ENCODE measurements at places on chromosomes 13 and 19.
A peak's percentile ranks its signal among the peaks of the same experiment; 100 is the strongest.

DNA sequence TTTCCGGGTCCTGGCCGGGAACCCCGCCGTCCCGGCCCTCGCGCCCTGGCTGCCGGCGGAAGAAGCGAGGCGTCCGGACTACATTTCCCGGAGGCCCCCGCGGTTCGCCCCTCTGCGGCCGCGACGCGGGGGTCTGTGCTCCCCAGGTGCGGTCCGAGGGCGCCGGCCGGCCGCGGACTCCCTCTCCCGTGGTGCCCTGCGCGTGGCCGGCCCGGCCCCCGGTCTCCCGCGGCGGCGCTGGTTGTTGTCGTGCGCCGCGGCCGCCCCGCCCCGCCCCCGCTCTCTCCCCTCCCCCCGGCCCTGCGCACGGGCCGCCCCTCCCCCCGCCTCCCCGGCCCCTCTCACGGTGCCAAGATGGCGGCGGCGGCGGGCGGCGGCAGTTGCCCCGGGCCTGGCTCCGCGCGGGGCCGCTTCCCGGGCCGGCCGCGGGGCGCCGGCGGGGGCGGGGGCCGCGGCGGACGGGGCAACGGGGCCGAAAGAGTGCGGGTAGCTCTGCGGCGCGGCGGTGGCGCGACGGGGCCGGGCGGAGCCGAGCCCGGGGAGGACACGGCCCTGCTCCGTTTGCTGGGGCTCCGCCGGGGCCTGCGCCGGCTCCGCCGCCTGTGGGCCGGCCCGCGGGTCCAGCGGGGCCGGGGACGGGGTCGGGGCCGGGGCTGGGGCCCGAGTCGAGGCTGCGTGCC lies at the start of gene KMT2B:
Gene KMT2B (plus strand): TSS at position 339 of the 680 bp plus-strand sequence. CDS start 16 bp downstream, at position 355.
- no peak for DNase-seq

- no peak for DNase-seq
These were observed 478 bp downstream of the LMO7 start for GRCh38 chr13:75636436-75637180.

- DNase-seq, result no peak
These were observed 24.4 kb downstream of the RYR1 start for GRCh38 chr19:38457690-38458405.

GRCh38 chr19:29875931-29876330 lies 64.1 kb downstream of the CCNE1 start:
- no peak for DNase-seq

GRCh38 chr19:45068041-45068440 lies 8.2 kb downstream of the ZNF296 start:
- DNase-seq, result no peak

- DNase-seq, result no peak
These were observed 49.2 kb upstream of the PCCA start for GRCh38 chr13:100039740-100040139.

DNA sequence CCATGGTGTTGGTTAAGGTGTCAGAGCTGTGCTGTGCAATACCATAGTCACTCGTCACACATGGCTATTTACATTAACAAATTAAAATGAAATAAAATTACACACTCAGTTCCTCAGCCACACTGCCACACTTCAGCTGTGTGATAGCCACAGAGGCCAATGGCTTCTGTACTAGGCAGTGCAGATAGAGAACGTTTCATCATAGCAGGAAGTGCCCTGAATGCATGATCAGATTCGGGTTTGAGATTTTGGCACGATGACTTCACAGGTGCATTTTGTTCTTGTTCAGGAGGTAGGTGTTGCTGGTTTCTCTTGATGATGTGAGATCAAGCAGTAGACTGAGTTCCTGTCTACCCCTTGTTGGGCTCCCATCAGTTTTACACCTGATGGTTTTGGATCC lies 6.5 kb downstream of the ARMC6 start:
- DNase-seq, result no peak

DNA sequence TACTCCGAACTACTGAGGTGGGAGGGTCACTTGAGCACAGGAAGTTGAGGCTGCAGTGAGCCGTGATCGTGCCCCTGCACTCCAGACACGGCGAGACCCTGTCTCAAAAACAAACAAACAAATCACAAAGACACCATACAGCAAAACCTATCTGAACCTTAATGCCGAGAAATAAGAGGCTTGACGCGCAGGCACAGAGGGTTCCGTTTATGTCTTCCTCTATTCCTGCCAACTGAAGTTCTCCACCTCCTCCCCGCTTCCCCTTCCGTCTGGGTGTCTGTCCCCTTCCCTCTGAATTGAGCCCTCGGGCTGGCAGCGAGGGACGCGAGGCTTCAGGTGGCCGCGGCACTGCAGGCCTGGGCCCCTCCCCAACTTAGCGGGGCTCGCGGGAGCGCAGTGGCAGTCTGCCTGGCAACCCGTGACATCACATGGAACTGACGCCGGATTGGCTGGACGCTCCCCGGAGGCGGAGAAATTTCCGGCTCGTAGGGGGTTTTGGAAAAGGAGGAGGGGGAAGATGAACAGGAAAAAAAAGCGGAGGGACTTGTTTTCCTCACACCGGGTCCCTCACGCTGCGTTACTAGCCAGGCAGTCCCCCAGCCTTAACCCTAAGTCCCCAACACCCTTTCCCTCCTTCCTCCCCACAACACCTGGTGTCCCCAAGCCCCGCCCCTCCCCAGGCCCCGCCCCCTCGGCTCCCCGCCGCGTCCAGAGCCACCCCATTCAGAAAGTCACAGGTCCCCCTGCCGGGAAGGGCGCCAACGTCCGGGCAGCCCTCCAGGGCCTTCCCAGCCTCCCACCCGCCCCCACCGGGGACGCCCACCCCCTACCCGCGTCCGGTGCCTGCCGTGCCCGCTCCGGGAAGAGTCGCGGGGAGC lies 1.1 kb upstream of the MYBPC2 start:
- peak; percentile 55 for DNase-seq

GRCh38 chr13:51501592-51502152 lies 48.8 kb upstream of the INTS6 start:
- DNase-seq, result no peak

GRCh38 chr13:98582947-98583346 lies 6.0 kb upstream of the STK24 start:
- no peak for DNase-seq

DNA sequence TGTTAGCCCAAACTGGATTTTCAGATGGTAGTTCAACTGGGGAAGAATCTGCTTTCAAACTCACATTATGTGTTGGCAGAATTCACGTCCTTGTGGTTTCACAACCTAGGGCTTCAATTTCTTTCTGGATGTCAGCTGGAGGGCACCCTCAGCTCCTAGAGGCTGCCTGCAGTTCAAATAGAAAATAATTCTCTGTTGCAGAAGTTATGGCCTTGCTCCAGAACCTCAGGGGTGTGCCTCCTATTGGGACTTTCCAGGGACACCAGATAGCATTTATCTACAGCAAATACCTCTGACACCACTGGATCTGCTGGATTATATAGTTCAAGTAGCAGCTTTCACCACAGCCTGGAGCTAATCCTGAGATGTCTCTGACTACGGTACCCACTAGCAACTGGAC lies 11.8 kb upstream of the RB1 start:
- no peak for DNase-seq

DNA sequence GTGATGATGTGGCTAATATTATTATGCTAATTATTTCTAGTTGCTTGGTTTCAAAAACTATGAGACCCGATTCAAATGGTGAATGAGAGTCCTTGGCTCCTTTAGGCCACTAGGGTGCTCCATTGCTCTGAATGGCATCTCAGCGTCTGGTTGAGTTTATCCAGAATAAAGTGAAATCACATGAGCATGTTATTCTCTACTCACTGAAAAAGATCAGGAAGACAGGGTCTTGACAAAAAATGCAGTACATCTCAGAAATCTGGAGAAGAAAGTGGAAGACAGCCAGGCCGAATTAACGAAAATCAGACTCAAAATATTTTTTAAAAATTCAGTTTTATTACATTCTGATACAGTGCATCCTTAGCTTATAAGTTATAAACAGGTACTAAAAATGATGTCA lies 516.2 kb downstream of the MYO16 start:
- DNase-seq, result no peak

DNA sequence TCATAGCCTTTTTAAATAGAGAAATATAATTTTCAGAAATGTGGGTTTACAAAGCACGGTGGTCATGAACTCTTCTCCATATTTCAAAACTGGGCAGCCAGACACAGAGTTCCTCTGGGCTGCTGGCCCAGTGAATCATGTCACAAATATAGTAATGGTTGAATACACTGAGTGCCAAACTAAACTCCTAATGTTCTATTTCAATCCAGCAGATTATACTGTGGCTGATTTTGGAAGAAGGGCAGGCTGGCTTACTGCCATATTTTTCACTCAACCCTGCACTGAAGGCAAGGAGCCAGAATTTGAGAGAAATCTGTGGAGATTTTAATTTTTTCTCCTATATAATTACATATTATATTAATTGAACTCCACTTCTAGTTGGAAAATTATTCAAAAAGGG lies 17.0 kb upstream of the PRR20A start:
- peak; percentile 41 for DNase-seq

- DNase-seq, result no peak
These were observed 15.4 kb downstream of the ANKRD24 start for GRCh38 chr19:4197625-4198466.

GRCh38 chr19:55289117-55289796 lies 5.5 kb downstream of the BRSK1 start:
- DNase-seq, result no peak

- DNase-seq, result no peak
These were observed 5.3 kb downstream of the SLITRK5 start for GRCh38 chr13:87676254-87677042.

GRCh38 chr13:65936249-65936648 lies 1293.9 kb downstream of the PCDH9 start:
- no peak for DNase-seq

GRCh38 chr13:68190818-68191217 lies 960.7 kb upstream of the PCDH9 start:
- no peak for DNase-seq

DNA sequence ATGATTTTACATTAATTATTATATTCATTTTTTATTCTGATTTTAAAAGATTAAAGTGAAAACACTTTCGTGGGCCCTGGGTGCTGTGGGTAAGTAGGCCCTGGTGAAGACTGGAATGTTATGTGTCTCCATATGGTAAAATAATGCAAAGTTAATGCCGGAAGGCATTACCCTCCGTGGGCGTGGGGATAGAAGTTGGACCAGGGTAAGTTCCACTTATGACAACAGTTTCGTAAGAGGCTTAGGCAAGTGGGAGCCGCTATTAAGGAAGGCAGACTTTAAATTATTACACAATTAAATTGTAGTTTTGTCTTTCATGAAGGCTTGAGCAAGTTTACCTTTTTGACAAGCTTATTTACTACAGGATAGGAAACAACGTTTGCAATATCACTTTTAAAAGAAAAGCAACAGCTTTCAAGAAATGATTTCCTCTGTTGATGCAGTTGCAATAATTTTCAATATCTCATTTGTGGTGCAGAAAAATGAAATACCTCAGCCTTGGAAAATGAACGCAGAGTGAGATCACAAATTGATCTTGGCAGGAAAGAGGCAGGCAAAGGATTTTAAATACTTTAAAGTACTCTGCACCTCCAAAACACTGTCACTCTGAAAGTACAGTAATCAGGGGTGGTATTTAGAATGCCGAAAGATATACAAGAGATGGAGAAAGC lies 310.6 kb downstream of the DCT start:
- no peak for DNase-seq

DNA sequence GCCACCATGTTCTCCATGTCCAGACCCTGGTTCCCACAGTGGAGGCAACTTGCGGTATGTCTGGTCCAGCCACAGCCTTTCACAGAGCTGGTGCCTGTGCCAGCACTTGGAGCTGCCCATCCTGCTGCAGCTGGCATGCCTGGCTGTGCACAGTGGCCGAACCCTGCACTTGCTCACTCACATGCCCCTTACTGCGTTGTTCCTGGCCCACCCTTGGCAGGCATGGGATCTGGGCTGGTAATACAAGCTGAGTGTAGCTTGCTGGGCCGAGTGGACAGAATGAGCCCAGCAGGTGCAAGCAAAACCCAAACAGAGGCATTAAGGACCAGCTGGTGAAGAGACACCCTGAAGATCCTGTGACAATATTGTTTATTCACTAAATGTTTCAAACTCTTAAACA lies 583.9 kb upstream of the SLITRK6 start:
- no peak for DNase-seq

DNA sequence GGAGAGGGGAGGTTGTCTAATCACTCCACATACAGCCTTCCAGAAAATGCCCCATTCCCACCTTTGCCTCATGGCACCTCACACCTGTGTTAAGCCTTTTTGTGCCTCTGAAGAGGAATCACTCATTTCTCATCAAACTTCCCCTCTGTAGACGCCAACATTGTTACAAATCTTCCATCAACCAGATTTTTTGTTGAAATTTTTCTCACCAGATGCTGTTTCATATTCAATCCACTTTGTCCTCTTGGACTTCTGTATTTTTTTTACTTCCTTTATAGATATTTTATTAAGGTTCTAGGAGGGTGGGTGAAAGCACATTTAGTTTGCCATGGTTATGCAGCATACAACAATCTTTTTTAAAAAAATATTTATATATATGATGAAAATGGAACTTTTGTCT lies 74.0 kb downstream of the RUBCNL start:
- no peak for DNase-seq

DNA sequence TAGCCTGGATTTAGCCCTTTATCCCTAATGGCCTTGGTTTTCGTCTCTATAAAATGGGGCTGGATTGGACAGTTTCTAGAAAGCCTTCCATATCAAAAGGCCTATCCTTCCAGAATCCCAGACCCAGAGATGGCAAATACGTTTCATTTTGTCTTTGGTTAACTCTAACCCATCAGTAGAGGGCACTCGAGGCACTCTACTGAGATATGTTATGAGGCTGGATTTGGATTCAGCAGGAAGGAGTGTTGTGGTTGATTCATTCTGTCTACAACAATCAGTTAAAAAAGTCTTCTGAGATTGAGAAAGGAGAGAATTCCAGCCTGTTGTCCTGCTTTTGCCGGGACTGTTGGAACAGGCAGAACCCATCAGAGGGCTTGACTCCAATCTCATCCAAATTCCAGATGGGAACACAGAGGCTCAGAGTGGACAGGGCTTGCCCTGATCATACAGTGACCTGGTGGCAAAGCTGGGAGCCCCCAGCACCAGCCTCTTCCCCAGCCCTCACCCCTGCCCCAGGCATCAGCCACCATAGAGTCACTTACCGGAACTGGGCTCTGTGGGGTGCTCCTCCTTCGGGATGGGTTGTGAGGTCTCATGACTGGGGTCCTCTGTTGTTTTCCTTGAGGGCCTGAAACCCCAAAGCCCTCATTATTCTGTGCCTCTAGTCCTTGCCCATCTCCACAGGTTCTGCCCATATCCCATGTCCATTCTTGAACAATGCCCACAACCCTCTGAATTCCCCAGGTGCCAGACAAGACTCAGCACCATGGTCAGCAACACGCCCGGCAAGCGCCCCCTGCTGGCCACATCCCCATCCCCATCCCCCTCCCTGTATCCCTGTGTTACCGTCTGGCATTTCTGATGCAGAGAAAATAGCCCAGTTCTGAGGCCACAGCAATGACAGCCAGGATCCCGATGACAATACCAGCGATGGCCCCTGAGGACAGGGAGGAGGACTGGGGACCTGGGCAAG lies 12.3 kb upstream of the ZNF180 start:
- DNase-seq, result no peak

DNA sequence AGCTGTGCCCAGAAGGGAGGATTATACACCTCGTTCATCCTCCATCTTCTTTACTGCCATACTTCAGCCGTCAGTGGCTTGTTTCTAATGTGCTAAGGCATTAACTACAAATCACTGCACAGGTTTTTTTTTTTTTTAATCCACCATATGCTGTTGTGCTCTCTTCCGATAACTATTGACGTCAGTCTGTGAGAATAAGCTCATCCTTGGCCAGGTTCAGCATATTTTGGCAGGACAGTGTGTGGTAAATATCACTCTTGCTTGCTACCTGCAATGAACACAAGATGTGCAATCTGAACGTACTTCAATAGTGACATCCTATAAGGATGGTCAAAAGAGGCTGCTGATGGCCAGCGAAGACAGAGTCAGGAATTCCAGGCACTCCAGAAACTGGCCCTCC lies 2030.7 kb upstream of the PCDH20 start:
- DNase-seq, result no peak

- DNase-seq, result no peak
These were observed 4.5 kb downstream of the MZF1 start for GRCh38 chr19:58568453-58569130.

All from DMS79 (cell line).